ENCODE measurements at places on chromosomes 1 and 21. TPM values are rescaled to one million over a fixed set of nuclear protein-coding genes. Genes with fewer than 3 reads are reported as not detected.

DNA sequence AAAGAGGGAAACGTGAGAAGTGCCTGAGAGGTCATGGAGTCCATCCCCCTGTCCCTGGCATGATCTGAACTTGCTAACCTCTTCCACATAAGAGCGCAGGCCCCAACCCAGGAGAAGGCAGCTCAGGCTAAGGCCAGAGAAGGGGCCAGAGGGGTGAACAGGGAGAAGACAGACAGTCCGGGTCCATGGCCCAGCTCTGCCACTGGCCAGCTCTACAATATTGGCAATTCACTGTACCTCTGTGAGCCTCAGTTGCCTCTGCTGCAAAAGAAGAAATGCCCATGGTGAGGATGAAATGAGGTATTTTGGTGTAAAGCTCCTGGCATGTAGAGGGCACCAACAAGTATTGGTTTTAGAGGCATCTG, 72.3 kb downstream of the CAMK2N1 start:
- DNase-seq: no peak

DNA sequence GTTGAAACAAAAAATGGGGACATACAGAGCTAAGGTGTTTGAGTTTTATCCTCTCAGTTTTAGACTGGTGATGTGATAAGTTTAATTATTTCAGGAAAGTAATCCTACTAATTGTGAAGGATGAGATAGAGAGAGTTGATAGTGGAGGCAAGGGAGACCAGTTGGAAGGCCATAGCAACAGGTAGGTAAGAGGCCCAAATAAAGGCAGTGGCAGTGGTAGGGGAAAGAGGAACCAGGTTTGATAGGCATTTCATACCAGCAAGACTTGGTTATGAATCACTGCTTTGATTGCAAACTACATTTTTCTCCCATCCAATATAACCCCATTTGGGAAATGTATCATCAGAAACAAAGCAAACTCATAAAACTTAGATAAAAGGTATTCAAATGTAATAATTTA, 63.1 kb upstream of the SH3GLB1 start:
- no peak for DNase-seq

Gene NFASC
- total RNA-seq: 6.0 TPM

GRCh38 chr1:204677864-204678263, 7.7 kb downstream of the LRRN2 start:
- no peak for DNase-seq

Gene GPR37L1
- 0.24 TPM for total RNA-seq

GRCh38 chr1:56931686-56932085, 34.1 kb downstream of the C8B start:
- no peak for DNase-seq

DNA sequence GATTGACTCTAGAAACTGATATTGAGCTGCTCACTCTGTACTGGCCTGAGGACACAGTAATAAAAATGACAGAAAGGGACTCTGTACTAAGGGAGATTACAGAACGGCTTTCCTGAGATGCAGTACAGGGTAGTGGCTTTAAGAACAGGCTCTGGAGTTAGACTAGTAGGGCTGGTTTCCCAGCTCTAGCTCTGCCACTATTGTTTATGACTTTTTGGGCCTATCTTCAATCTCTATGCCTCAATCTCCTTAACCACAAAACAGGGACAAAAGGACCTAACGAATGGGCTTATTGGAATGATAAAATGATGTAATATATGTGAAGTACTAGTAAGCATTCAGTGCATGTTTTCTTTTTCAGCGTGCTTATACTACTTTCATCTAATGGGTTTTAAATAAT, 1.4 kb downstream of the DEPDC1 start:
- peak; percentile 13 for DNase-seq

GRCh38 chr1:183075861-183076260, 52.6 kb downstream of the LAMC1 start:
- DNase-seq: no peak

Gene EIF2D
- total RNA-seq: 26.7 TPM

Gene CCT8
- total RNA-seq: 170 TPM

DNA sequence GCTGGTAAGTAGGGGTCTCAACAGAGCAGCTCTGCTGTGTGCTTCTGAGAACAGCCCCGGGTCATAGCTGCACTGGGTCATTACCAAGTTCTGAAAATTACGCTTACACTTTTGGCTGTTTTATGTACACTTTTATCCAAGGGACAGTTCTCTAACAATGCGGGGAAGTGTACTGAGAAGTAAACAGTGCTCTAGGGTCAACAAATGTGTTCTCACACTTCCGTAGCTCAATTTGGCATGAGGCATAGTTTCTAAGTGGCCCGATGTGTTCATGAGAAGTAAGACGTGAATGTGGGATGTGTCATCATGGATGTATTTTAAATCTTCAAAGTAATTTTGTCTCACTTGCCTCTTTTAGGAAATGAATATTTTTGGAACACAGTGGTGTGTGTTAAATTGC, 10.9 kb upstream of the VAMP3 start:
- no peak for DNase-seq

Gene SH2D2A
- total RNA-seq: 0.48 TPM

DNA sequence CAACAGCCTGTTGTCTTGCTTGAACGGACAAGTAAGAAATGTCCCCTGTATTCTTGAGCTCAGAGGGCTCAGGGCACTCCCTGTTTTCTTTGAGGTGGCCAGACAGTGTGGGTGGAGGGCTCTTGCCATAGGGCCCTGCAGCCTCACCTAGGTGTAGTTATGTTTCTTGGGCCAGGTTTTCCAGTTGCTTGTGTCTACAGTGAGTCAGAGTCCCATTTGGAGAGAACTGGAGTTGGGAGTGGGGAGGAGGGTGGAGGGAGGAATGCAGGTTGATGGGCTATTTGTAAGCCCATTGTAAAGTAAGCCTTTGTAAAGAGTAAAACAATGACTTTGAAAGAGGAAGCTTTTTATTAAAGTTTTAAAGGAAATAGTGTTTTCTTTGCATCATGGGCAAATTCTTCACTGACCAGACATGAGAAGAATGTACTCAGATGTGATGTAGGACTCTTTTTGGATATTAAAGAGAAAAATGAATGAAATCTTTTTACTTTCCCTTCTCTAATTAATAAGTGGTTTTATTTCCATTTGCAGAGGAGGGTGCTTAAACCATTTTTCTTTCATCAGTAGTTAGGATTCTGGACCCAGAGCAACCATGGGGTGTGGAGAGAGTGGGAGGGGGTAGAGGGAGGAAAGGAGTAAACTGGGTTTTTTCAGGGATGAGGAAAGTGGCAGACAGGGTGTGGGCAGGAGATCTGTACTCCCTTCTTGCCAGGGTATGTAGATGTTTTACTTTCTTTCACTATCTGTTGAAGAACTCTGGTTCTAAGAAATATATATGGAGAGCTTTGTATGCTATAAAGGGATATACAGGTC, 45.1 kb upstream of the MACF1 start:
- no peak for DNase-seq

GRCh38 chr1:181506563-181507353, 23.4 kb downstream of the CACNA1E start:
- DNase-seq: no peak

Gene KCNT2
- 3.4 TPM for total RNA-seq

DNA sequence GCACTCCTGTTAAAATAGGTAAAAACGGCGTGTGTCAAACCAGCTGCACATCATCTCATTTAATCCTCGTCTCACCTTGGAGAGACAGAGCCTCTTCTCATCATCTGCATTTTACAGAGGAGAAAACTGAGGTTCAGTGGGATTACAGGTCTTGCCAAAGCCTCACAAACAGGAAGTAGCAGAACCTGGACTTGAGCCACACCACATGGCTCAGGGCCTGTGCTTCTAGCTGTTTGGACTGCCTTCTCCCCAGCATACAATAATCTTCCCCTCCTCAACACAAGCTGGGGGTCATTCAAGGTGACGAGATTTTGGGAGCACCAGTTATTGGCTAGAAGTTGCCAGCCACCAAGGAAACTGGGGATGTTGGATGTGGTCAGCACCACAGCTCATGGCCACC, 167.9 kb upstream of the ZC3H12A start:
- DNase-seq: no peak

GRCh38 chr1:228343191-228343661, 63.4 kb downstream of the TRIM11 start:
- no peak for DNase-seq

Gene C1QTNF12
- total RNA-seq: not detected

Gene KLHL12
- total RNA-seq: 21.7 TPM

DNA sequence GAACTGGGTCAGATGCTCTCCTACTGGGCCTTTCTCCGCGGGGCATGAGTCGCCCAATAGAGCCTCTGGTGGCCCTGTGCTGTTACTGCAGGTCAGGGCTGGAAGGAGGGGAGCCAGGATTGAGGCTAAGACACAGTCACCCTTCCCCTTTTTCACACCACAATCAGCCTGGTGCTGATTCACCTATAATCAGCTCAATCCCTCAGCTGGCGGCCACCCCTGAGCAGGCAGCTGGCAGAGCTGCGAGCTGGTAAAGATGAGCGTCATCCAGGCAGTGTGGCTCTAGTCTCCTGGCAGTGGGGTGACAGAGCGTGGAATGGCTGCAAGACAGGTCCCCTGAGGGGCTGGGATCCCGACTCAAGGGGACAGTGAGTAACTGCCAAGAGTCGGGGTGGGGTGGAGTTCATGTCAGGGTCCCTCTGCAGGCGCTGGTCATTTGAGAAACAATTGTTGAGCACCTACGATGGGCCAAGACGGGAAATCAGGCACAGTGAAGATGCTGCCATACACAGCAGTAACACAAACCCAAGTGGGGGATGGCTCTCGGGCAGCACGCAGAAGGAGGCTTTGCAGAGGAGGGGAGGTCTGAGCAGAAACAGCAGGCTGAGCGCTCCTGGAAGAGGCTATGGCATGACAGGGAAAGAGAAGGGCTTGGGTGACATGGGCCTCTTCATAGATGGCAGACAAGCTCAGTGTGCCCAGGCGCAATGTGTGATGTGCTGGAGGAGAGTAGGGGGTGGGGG, 21.8 kb downstream of the ATF3 start:
- peak; percentile 61 for DNase-seq

- DNase-seq: no peak
Measured at GRCh38 chr1:231743966-231744365, 117.4 kb downstream of the DISC1 start.

Gene KIAA1614
- total RNA-seq: 17.6 TPM

Gene NPR1
- 3.1 TPM for total RNA-seq

- DNase-seq: peak; percentile 79
Measured at GRCh38 chr1:81414488-81415015, 386.2 kb upstream of the ADGRL2 start.

DNA sequence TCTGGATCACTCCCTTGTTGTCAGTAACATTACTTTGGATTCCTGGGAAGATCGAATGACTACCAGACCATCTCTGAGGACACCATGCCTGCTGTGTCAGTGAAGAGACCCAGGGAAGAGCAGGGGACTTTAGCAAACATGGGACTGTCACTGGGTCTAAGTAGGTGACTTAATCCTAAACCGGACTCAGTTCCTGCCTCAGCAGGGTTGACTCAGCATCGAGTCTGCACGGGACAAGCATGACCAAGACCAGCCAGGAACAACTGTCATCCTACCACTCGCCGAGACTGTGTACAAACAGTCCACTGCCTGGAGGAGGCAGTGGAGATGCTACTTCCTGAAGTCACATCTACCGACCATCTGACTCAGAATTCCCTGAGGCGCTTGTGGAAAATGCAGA, 53.2 kb upstream of the RAB4A start:
- no peak for DNase-seq

Gene SPRR2E
- total RNA-seq: not detected

- DNase-seq: no peak
Measured at GRCh38 chr1:25944986-25945385, 38.8 kb upstream of the STMN1 start.

Gene FAM3B
- 0.72 TPM for total RNA-seq

Gene WNT3A
- total RNA-seq: not detected

DNA sequence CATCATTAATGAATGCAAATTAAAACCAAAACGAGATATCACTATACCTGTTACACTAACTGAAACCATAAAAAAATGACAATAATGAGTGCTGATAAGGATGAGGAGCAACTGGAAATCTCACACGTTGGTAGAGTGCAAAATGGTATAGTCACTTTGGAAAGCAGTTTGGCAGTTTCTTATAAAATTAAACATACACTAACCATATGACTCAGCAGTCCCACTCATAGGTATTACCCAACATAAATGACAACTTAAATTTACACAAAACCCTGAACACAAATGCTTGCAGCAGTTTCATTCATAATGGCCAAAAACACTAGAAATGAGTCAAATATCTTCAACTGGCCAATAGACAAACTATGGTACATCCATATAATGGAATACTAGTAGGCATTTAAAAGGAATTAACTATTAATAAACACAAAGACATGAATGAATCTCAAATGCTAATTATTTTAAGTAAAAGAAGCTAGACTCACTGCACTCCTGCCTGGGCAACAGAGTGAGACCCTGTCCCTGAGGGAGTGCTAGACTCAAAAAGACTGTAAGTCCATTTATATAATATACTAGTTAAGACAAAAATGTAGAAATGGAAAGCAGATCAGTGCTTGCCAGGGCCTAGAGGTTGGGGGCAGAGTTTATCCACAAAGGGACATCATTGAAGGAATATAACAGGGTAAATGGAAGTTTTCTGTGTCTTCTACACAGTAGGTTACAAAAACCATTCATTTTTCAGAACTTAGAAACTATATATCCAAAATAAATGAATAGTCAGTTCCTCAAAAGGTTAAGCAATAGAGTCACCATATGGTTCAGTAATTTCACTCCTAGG, 77.4 kb downstream of the EIF4G3 start:
- no peak for DNase-seq

GRCh38 chr1:116268211-116268610, 104.8 kb upstream of the ATP1A1 start:
- peak; percentile 21 for DNase-seq

GRCh38 chr21:29499734-29500343, 201.1 kb downstream of the BACH1 start:
- DNase-seq: no peak

DNA sequence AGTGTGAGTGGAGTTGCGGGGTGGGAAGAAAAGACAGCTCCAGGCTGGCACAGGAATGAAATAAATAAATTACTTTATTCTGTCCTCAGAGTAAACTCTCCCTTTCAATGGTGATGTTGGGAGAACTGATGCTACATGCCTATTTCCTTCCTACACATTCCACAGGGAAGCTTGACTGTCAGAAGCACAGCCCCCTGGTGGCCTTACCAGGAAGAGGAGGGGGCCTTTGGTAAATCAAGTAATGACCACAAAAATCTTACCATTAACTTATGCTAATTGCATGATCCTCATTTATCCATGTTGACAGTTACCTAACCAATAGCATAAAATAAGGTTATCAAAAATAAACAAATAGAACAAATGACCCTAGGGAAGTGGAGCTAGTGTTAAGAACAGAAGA, 605.0 kb upstream of the PKN2 start:
- DNase-seq: no peak

- no peak for DNase-seq
Measured at GRCh38 chr1:43395523-43395922, 5.8 kb downstream of the SZT2 start.
